DMS153 (cell line): ENCODE measurements at places on chromosomes 6 and 20.

GRCh38 chr6:7901056-7901455, 9.5 kb downstream of the TXNDC5 start:
- no peak for DNase-seq

- DNase-seq = no peak
These were observed 78.1 kb downstream of the AFDN start for GRCh38 chr6:167904791-167905190.

- DNase-seq = no peak
These were observed 188.3 kb downstream of the ATXN1 start for GRCh38 chr6:16572943-16573342.

DNA sequence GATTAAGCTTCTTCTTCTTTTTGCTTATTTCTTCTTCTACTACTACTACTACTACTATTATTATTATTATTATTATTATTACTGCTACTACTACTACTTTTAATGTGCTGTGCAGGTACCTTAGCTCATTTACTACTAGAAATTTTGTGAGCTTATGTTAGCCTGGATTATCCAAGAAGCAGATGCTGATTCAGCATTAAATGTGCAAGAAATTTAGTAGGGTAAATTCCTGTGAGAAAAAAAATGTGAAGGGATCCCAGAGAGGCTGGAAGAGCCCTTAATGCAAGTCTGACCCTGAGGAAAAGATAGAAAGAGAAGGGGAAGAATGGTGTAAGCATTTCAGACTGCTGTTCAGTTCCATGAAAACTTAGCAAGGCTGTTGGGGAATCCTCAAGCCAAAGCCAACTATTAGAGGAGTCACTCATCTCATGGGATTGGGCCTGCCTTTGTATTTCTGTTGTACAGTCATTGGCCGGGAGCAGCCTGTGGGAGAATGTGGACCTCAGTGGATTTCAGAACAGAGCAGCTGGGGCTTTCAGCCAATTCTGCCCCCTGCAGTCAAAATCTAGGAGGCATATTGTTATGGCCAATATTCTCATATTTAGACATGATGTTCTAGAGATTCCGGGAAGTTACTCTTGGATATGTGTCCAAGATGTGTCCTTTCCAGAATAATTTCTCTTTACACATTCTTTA, 37.2 kb upstream of the TSPYL1 start:
- no peak for DNase-seq

DNA sequence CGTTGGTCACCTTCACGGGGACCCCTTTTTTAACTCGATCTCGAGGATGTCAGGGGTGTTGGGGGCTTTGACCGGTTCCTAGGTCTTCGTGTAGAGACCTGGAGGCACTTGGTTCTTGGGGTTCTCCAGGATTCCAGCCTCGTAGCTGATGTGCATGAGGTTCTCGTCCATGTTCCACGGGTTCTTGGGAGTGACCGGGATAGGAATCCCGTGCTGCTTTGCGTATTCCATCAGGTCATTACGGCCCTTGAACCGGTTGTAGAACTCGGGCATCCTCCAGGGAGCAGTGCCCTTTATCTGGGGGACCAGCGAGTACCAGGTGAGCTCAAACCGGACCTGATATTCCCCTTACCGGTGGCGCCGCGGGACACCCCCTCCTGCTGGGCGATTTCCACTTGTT, 88.0 kb upstream of the RIPOR2 start:
- no peak for DNase-seq

GRCh38 chr6:12572896-12573827, 143.4 kb upstream of the PHACTR1 start:
- no peak for DNase-seq

GRCh38 chr6:38805692-38806091, 90.6 kb downstream of the DNAH8 start:
- DNase-seq = no peak

DNA sequence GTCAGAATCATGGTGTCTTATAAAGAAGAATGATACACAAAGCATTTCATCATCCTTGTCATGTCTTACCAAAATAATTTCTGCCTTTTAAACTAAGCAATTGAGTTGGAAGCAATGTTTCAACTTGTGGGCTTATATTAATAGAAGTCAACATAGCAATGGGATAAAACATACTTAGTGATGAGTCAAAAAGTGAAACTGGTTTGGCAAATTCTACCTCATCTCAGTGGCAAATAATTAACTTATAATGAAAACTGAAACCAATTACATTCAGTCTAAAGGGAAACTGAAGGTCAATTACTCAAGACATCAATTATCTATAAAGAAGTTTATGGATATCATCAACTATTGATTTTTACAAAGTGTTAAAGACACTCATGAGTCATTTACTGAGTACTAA, 463.8 kb downstream of the BMP2 start:
- DNase-seq = no peak

- DNase-seq = no peak
These were observed 129.3 kb upstream of the SASH1 start for GRCh38 chr6:148213366-148213765.

DNA sequence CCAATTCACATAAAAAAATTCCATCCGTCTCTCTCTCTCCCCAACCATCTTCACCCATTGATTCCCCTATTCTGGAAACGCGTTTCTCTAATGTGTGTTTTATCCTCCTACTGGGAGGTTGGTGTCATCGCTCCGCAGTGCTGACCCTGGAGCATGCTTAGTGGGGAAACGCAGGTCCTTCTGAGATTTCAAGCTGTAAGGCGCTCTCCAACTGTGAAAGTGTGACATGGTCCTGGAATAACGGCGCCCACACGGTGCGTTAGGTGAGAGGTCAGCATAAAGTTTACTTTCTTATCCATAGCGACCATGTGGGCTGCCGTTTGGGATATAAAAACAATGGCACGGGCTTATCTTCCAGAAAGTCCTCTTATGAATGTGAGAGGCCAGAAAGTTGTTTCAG, 123.9 kb downstream of the WDR27 start:
- DNase-seq = no peak

DNA sequence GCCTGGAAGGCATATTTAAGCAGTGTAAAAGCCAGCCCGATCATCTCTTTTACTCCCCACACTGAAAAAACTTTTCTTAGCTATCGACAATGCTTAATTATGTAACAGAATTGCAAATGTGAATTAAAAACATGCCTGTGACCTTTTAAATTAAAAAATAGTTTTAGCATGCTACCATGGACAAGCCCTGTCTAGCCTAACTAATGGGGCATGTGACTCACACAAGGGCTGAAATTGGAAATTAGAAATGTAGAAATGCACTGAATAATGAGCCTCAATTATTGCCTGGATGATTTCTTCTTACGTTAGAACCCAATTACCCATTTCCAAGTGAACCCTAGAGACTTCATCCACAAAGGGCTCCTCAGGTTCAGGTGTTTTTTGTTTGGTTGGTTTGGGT, 82.7 kb downstream of the SIM1 start:
- no peak for DNase-seq

DNA sequence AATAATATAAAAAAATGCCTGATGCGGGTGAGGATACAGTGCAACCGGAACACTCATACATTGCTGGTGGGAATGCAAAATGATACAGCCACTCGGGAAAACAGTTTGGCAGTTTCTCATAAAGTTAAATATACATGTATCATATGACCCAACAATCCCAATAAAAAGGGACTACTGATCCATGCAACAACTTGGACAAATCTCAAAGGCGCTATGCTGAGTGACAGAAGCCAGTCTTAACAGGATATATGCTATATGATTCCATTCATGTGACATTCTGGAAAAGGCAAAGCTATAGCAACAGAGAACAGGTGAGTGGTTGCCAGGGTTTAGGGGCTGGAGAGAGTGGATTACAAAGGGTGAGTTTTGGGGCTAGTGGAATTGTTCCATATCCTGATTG, 170.2 kb upstream of the MLN start:
- DNase-seq = no peak

- peak; percentile 81 for DNase-seq
These were observed 6.0 kb upstream of the FASTKD5 start for GRCh38 chr20:3165473-3166337.

- no peak for DNase-seq
These were observed 435 bp downstream of the KIFC1 start for GRCh38 chr6:33391922-33392594.

GRCh38 chr6:143961066-143961465, 47.0 kb downstream of the PLAGL1 start:
- no peak for DNase-seq

DNA sequence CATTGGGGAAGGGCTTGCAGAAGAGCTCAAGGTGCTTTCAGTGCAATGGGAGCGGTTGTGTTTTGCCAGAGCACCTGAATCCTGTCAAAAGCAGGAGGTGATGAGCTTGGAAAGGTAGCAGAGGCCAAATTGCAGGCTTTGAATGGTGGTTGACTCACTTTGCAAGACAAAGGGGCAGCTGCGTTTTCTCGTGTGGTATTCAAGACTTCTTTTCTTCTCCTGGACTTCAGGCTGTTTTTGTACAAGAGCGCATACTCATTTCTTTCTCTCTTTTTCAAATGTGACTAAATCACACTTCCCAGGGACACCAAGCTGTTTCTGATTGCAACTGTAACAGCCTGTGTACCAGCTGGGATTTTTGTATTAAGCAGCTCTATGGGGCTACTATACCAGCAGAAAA, 32.3 kb downstream of the GHRH start:
- DNase-seq = no peak

DNA sequence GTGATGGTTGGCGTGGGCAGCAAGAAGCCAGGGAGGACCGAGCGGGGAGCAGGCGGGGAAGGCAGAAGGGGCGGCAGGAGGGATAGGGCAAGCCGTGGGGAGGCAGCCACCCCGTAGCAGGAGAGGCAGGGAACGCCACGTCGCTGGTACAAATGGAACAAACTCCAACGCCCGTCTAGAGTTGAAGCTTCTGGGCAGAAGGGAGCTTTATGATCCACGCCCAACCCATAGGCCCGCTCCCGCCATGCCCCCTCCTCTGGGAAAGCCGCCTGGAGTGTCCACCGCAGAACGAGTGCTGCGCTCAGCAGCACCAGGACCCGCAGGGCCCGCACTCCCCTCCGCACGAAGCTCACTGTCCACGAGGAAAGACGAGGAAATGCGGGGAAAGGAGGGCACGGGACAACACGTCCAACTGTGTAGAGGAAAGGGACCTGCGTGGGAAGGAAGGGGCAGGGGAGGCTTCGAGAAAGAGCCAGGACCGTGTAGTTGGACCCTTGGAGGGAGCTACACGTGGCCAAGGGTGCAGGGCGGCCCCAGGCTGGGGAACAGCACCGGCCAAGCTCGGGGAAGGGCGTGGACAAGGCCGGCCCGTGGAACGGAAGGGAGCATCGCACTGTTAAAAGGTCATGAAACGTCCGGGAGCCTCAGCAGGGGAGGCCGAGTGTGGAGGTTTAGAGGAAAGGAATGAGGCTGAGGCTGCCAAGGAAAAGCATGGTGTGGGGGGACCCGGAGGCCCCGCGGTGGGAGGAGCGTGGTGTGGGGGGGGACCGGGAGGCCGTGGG, 204.0 kb downstream of the DLL1 start:
- DNase-seq = no peak

GRCh38 chr6:43129434-43130194, 41.5 kb upstream of the SRF start:
- DNase-seq = no peak

DNA sequence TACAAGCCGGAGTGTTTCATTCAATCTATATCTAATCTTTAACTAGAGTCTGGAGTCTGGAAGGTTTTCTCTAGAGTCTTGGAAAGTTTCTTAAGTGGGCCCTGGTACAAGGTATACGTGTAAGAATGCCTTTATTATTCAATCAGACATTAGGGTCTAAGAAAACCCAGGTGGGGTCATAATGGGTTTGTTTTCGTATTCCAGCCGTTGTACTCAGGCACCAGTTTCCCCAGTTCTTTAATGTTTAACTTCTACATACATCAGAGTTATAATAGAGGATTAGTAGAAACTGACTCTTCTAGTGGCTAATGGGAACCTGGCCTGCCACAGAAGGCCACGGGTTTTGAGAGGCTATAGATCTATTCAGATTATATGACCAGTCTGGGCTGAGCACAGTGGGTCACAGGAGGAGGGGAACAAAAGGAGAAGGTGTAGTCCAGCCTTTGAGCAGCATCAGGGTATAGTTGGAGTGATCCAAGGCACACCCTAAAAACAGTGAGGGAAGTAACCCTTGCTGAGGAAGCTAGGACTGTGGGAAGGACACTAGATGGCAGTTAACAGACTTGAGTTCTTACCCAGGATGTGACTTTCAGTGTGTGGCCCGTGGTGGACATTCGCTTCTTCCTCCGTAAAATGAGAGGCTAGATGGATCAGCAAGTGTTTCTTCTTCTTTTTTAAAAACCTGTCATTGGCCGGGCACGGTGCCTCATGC, 15.5 kb downstream of the FAM83B start:
- DNase-seq = no peak

DNA sequence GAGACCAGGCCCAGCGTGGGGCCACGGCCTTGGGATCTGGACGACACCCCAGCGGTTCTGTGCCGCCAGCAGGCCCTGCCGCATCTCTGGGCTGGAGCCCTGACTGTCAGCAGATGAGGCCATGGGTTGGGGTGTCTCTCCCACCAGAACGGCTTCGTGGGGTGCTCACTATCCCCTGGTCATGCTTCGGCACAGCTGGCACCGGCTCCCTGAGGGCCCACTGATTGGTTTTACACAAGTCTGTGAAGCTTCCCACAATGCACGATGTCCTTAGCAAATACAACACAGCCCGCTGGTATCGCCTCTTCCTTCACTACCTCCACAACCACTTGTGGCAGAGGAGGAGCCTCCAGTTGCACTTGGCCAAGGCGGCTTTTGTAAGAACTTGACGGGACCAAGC, 94.3 kb downstream of the THBS2 start:
- no peak for DNase-seq

GRCh38 chr6:70819646-70820045, 137.2 kb downstream of the B3GAT2 start:
- DNase-seq = no peak

DNA sequence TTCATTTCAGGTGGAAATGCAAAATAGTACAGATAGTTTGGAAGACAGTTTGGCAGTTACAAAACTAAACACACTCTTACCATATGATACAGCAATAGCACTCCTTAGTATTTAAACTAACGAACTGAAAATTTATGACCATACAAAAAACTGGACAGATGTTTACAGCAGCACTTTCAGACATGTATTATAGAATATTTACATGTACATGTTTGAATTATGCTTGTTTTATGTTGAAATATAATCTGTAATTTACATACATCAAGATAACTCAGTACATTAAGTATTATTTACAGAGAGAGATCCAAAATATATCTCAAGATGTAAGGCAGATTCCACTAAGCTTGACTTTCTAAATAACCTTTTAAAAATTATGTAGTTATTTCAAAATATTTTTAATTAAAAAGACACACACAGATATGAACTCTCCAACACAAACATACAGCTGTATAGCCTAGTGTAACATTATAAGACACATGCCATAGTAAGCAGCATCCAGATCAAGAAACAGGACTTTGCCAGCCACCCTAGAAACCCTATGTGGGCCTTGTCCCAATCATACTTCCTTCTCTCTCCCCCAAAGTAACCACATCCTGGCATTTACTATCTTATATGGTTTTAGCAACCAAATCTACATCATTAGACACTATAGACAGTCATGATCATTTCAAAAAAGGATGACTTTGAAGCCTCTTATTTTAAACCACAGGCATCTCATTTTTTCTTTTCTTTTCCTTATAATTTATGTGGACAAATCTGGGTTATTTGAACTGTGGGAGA, 82.2 kb downstream of the MAN1A1 start:
- DNase-seq = no peak

GRCh38 chr20:9160757-9161156, 91.9 kb downstream of the PLCB4 start:
- no peak for DNase-seq
